Activated T-helper 1 cell treated with Interleukin-2 at 50 U/mL for 16 hours (primary cell): ENCODE measurements at places on chromosomes 1 and 21.
A peak's percentile ranks its signal among the peaks of the same experiment; 100 is the strongest.

DNA sequence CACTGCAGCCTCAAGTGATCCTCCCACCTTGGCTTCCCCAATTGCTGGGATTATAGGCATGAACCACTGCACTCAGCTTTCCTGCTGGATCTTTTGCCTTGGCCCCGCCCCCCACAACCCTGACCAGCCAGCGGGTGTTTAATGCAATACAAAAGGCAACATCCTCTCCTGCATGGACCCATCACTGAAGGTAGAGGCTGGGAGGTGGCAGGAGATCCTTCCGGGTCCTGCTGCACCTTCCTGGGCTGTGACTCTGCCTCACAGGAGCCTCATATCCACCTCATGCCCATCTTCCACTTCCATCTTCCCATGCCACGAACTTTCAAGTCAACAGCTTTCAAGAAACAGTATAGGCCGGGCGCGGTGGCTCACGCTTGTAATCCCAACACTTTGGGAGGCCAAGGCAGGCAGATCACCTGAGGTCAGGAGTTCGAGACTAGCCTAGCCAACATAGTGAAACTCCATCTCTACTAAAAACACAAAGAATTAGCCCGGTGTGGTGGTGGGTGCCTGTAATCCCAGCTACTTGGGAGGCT, 11.7 kb upstream of the WNT9A start:
- DNase-seq = no peak

GRCh38 chr1:110672001-110672752, 2.6 kb downstream of the KCNA3 start:
- peak; percentile 46 for DNase-seq

- DNase-seq = no peak
These were observed 50.1 kb downstream of the COQ8A start for GRCh38 chr1:226990133-226990716.

- DNase-seq = no peak
These were observed 9.8 kb downstream of the SAMD11 start for GRCh38 chr1:933603-933940.

GRCh38 chr21:39668369-39668768, 55.6 kb downstream of the B3GALT5 start:
- no peak for DNase-seq

- no peak for DNase-seq
These were observed 41.9 kb upstream of the CACYBP start for GRCh38 chr1:174957829-174958228.

GRCh38 chr21:42207426-42207825, 11.5 kb upstream of the ABCG1 start:
- DNase-seq = no peak

GRCh38 chr1:25782608-25783201, 17.3 kb upstream of the SELENON start:
- no peak for DNase-seq

DNA sequence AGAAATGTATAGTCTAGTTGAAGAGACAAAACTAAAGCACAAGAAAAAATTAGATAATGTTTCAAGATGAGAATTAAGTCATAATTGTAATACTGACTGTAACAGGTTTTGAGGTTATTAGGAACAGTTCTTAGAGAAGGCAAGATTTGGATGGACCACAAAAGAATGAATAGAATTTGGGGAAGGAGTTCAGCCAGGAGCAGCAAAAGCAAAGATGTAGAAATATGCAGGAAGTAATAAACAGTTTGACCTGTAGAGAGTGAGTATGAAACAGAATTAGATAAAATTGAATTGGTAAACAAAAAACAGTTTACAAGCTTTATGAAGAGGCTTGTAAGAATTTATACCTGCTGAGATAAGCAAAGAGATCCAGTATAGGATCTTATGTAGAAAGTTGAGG, 16.3 kb downstream of the VPS45 start:
- DNase-seq = no peak

- no peak for DNase-seq
These were observed 5.8 kb downstream of the CAPN8 start for GRCh38 chr1:223659711-223660110.

DNA sequence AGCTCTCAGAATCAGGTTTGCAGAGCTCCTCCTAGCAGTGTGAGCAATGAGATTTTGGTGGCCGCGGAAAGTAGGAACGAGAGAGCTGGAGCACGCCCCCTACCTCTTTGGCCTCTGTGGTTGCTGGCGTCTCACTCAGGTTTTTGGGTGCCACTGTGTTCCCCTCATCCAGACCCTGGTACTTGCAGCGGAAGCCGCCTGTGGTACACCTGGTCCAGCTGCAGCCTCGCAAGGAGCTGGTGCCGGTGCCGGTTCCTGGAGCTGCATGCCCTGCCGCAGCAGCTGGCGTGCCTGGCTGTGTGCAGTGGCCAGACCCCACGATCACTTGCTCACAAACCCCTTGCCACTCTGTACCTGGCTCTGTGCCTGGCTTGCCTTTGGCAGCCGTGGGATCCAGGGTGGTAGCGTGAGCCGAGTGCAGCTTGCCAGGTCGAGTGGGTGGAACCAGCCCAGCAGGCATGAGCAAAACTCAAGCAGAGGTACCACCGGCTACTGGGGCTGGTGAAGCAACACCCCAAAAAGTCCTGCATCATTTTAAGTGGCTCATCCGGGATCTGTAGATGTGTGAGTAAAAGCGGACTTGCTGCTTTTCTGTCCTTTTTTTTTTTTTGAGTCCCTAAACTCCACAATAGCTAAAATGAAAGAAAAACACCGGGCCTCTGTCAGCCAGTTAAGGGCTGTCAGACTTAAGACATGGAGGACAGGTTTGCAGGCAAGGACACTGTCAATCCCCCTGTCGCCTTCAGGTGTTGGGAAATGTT, 844.9 kb downstream of the KCNT2 start:
- DNase-seq = no peak

DNA sequence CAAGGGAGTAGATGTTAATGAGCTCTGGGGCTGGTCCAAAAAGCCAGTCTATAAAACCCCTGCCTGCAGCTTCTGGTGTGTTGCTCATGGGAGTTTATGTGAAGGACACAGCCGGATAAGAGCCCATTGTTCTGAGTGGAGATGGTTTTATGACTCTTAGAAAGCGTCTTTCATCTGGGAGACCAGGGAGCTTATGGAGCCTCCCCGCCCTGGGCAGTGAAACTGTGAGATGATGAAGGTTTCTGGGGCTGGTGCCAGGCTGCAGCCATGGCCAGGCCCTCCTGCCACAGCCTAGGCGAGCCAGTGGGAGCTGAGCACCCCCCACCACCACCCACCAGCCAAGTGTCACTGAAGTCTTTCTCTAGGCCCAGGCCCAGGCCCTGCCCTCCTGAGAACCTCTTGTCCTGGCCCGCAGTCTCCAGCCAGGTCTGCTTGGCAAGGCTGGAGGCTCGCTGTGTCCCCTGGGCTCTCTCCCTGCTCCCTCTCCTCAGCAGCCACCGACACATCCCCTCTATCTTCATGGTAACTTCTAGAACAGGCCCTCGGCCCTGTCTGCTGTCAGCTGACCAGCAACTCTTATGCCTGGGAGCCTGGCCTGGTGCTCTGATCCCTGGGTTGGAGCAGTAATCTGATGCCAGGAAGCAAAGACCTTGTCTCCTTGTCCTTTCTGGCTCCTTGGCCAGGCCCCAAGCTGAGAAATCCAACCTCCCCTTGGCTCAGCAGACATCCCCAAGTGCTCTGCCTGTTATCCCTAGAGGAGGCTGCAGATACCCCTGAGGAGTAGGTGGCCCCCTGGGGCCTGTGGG, 7.6 kb upstream of the ARHGEF10L start:
- no peak for DNase-seq

DNA sequence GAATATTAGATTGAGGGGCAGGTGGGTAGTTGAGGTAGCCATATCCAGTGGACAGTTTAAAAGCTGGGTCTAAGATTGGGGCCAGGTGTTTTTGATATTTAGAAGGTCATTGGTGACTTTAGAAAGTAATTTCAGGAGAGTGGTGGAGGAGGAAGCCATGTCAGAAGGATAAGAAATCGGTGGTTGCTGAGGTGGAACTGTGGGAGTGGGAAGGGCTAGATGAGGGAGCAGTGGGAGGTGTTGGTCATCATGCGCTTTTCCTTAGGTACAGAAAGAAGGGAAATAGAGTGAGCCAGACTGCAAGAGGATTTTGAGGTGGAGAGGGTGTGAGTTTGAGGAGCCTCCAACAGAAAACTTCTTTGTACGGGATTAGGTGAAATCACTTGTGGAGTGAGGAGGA, 7.2 kb downstream of the MTR start:
- no peak for DNase-seq

DNA sequence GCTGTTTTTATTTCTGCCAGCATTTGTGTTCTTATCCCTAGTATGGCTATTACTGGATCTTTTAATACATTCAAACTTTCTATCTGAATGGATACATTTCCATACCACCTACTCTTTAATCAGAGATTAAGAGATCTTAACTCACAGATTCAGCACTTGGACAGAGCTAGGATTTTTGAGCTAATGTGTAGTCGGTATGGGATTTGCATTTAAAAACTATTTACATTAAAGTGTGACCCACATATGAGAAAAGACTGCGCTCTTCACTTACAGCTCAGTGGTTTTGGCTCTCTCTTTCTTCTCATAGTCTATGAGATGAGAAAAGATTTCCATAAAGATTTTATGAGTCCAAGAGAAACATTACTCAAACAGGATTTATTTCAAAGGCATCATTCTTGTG, 16.4 kb downstream of the HMGB4 start:
- DNase-seq = no peak

- no peak for DNase-seq
These were observed 698 bp upstream of the SLC22A15 start for GRCh38 chr1:115975569-115976061.

DNA sequence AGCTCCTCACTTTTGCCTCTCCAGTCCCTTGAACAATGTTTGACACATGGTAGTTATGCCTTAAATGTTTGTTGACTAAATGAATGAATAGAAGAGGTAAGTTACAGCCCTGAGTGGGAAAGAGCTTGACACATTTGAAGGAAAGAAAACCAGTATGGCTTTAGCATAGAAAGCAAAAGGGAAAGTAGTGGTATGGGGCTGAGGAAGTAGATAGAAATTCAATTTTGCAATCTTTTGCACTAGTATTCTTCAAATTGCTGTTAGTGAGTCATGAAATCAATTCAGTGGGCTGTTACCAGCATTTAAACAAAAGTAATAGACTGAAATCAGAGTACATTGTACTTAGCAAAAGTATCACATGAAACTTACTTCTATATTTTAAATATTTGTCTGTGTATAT, 21.1 kb downstream of the PLA2G4A start:
- DNase-seq = no peak

DNA sequence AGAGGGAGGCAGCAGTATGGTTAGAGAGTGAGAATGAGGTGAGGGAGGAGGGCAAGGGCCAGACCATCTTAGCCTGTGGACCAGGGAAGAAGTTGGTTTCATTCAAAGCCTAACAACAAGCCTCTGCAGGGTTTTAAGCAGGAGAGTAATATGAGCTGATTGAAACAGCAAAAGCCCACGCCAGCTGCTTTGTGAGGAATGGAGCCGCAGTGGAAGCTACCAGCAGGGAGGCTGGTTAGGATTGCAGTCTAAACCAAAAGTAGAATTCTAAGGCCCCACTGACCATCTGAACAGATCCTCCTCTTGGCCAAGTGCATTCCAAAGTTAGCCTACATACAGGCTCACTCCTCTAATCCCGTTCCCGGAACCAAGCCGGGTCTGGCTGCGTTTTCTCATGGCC, 44.8 kb downstream of the OLFML3 start:
- DNase-seq = no peak

- DNase-seq = no peak
These were observed 9.2 kb upstream of the COL6A1 start for GRCh38 chr21:45972353-45972715.

- DNase-seq = no peak
These were observed 2.4 kb downstream of the DNAJC6 start for GRCh38 chr1:65311760-65312159.

DNA sequence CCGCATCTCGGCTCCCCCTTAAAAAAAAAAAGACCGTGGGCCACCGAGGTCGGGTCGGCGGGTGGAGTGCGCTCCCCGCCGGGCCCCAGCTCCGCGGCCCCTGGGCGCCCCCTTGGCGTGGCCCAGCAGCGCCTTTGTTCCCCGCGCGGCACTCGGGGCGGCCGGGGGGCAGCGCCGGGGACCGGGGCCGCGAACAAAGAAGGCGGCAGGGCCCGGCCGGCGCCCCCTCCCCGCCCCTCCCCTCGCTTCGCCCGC, 571 bp downstream of the MARCKSL1 start:
- no peak for DNase-seq

DNA sequence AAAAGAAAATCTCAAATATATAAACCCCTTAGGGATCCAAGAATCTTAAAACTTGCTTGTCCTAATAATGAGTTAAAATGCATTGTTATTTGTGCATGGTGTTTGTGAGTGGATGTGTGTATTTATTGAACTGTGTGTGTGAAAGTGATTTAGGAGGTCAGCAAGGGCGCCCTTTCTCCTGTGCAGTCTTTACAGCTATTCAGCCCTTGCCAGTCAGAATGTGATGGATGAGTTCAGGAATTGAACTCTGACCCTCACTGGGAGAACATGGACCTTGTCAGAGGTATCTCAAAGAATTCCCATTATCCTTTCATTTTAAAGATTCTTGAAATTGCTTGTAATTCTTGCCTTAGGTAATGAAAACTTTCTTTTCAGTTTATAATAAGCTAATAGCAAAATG, 493.0 kb upstream of the ADGRL4 start:
- DNase-seq = no peak

DNA sequence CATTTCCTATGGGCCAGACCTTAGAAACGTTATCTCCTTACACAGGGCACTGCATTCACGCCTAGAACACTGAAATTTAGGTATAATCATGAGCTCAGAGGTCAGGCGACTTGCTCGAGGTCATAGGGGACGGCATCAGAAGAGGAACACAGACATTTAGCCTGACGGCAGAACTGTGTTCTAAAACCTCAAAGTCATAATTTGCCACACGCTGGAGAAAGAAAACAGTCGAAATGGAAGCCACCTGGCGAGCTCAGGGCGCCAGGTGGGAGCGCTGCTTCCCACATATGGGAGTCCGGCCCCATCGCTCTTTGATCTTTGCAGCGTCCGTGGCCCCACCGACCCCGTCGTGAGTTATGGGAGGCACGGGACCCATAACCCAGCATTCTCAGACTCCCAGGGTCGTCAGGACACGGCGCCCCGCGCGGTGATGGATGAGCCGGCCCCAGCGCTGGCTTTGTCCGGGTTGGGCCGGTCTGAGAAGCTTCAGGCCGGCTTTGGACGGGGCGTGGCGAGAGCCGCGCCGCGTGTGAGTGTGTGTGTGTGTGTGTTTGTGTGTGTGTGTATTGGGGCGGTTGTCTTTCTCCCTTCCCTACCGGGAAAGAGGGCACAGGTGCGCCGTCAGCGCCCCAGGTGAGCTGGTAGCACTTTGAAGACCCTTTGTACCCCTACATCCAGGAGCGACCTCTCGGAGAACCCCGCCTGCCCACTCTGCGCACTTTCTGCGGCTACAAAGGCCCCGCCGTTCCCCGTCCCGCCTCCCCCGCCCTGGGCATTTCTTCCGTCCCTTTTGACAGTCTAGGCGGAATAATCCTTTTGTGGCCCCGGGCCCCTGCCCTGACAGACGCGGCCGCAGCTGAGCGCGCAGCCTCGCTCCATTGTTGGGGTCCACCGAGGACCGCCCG, 861 bp upstream of the DRAXIN start:
- DNase-seq = no peak

GRCh38 chr1:172477741-172478140, 33.9 kb upstream of the PIGC start:
- DNase-seq = no peak
